HTR-8/SVneo (cell line): ENCODE measurements at places on chromosomes 4 and X.

GRCh38 chrX:15973946-15974345, 119.3 kb upstream of the AP1S2 start:
- no peak for DNase-seq

GRCh38 chr4:144547678-144548298, 98.2 kb upstream of the HHIP start:
- no peak for DNase-seq

GRCh38 chr4:180434131-180434895, 1808.9 kb upstream of the TENM3 start:
- no peak for DNase-seq

DNA sequence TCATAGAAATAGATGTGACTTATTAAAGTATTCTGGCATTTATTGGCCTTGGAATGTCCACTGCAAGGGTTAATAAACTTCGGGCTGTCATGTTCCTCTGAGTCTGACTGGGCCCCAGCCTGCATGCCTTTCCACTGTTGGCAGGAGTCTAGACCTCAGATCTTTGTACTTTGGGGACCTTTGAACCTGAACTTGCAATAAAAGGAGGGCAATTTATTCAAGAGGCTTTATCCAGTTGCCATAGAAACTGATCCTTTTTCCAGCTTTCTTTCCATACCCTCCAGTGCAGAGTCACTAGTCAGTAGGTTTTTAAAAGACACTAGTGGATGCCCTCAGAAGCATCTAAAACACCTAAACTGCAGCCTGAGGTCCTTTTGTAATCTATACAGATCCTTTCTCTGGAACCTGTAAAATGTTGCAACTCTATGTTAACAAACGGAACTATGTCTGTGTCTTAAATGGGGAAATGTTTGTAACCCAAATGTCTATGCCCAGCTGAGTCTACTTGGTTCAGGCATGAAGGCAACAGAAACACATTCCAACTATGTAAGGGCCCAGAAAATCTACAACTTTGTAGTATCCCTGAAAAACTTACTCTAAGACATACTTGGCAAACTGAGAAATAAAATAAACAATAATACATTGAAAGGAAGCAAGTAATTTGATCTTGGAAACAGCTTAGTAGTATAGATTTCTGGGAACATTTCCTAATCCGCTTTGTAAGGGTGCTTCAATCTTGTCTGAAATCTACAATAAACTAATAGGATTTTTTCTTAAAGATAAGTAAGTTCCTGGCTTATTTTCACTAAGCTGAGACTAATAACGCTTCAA, 41.5 kb downstream of the SOWAHB start:
- peak; percentile 8 for DNase-seq

DNA sequence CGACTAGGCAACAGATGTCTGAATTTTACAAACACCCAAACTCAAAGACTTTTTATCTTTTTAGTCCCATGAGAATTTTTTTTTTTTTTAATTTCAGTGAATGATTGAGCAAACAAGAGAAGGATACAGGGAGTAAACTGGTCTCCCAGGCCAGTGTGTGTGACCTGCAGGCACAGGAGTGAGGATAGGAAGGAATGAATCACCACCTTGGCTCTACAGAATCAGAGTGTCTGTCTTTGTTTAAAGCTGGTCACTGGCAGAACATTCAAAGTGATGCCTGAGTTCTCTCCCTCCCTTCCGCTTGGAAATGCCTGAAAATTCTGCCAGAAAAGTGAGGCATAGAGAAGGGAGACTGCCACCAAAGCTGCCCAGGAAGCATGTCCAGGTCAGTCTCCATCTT, 69.5 kb downstream of the PARM1 start:
- no peak for DNase-seq

DNA sequence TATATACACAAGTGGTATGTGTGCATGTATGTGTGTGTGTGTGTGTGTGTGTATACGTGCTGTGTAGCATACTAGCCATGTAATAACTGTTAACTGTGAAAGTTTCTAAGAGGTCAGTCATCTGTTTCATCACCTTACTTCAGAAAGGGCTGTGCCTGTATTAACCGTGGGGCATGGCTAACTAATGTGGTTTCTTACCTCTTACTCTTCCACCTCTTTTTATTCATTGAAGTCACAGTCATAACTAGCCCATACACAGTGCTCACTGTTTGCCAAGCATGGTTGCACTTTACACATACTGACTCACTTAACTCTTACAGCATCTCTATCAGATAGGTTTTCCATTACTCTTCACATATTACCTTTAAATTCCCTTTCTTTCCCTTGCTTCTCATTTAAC, 23.7 kb upstream of the LRAT start:
- no peak for DNase-seq

DNA sequence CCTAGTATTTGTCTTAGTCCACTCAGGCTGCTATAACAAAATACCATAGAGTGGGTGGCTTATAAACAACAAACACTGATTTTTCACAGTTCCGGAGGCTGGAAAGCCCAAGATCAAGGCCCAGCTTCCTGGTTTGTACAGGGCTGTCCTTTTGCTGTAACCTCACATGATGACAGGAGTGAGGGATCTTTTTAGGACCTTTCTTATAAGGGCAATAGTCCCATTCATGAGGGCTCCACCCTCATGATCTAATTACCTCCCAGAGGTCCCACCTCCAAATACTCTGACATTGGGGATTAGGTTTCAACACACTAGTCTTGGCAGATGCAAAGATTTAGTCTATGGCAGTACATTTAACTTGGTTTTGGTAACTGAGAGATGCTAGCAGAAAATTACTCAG, 20.9 kb downstream of the GPAT3 start:
- no peak for DNase-seq

DNA sequence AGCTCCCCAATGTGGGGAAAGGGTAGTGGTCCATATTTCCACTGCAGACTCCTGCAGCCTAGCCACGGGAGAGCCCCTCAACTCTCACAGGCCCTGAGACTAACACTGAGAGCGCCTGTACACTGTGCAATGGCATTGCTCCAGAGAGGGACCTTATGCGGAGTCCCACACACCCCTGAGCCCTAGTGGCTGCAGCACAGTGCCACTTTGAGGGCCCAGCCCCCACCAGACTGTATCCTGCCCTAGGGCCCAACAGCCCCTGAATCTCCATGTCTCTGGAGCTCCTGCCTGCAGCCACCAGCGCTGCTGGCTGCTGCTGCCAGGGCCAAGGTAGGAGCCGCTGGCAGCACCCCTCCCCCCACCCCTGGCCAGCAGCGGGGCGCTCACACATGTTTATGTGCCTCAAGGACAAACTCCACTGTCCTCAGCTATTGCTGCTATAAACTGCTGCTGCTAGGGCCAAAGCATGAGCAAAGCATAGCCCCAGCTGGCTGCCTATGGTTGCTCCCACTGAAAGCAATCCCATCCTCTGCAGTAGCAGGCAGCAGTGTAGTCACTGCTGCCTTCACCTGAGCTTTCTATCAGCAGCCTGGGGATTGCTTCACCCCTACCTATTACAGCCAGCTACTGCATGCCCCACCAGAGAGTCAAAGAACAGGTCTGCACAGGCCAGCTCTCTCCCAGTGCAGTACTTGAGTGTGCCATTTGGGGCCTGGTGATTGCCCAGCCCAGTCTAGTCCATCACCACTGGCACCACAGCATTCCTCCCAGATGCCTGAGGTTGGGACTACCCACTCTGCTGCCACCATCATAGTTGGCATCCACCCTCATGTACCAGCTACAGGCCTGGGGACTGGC, 24.3 kb downstream of the TMEM154 start:
- DNase-seq = no peak

- DNase-seq = no peak
Observed at GRCh38 chr4:75686346-75686745, 13.1 kb upstream of the G3BP2 start.

DNA sequence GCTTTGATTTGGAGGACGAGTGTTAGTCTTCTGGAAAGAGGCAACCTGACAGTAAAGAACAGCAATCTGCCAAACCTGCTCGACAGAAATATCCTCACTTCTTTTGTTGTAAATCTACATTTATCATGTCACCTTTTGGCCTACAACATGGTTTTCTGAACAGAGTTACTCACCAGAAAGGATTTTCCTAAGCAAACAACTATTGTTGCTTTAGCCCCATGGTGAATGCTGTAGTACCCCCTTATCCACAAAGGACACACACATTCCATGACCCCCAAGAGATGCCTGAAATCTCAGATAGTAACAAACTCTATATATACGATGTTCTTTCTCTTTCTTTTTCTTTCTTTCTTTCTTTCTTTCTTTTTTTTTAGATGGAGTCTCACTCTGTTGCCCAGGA, 42.7 kb downstream of the TMEM150C start:
- no peak for DNase-seq

- DNase-seq = no peak
Observed at GRCh38 chrX:9609499-9609898, 144.6 kb downstream of the TBL1X start.

DNA sequence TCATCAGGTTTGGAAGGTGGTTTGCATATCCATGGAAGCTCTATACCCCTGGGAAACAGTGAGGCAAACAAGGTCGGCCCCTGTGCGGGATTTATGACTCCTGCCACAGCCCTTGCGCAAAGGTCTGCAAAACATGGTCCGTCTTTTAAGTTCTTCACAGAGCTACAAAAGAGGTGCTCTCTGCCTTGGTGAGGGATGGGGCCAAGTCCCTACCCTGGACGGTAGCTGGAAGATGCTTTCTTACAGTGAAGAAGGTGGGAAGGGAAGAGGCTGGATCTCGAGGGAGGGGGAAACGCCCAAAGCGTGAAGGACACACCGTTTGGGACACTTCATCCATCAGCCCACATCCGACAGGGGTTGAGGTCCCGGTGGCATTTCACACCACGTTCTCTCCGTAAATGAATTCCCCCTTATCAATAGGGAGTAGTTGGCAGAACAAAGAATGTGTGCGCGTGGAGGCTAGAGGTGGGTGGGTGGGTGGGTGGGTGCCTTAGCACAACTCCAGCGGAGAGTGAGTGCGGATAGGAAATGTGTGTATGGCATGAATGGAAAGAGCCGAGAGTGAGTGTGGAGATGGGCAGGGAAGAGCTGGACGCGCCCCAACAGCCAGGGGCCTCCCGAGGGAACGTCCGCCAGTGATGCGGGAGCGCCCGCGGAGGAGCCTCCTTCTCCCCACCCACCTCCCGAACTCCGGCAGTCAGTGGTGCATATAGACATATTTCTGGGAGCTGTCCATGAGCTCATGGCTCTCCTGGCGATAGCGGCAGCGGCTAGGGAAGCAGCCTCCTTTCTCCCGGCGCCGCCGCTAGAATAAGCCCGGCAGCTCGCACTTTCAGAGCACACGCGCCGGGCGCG, 68.3 kb downstream of the LARP7 start:
- DNase-seq = peak; percentile 37

DNA sequence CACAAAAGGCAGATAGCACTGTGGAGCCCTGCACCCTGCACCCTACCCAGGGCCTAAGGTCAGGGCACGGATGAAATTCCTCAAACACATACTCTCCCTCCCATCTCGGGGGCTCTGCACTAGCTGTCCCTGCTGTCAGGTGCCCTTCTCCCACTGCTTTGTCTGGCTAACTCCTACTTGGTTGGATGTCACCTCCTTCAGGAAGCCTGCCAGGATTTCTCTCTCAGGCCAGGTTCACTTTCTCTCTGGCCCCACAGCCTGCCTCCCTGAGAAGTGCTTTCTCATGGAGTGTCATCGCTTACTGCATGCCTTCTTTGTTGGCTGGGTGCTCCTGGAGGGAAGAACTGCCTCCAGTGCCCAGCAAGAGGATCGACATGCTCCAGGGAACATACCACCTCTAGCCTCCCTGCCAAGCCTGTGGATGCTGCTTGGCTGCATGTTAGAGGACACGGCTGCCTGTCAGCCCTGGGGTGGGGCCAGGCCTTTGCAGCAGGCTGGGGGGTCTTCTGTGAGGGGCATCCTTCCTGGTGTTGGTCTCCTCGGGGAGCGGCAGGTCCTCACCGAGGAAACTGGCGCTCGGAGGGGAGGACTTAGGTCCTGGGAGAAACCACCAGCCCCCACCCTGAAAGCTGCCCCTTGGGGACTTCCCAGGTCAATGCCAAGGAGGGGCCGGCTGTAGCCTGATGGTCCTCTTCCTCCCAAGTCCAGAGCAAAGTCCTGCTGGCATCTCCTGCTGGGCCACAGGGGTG, 15.0 kb downstream of the ABLIM2 start:
- DNase-seq = no peak

GRCh38 chrX:48569958-48570357, 4.3 kb upstream of the RBM3 start:
- DNase-seq = no peak
